ENCODE measurements at places on chromosomes 12 and 14.

DNA sequence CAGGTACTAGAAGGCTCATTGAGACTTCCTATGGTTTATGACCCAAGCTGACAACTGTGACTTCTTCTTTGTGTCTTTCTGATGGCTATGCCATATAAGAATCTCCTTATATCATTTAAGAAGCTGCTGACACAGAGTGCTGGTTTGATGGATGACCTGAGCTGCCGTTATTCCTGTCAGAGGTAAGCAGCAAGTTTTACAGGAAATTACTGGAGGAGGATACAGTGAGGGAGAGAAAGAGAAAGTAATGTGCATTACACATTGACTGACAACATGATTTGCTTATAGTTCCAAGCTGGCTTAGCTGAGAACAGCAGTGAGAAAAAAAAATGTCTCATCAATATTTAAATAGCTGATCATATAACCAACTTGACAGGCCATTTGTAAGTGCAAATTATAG lies 981.4 kb downstream of the FSCB start:
- DNase-seq: no peak

- no peak for DNase-seq
These were observed 878.0 kb upstream of the TMEM132C start for GRCh38 chr12:127388985-127389384.

- DNase-seq: no peak
These were observed 54.0 kb downstream of the CLIP1 start for GRCh38 chr12:122368361-122369073.

- DNase-seq: no peak
These were observed 14.2 kb upstream of the TEX22 start for GRCh38 chr14:105384041-105384557.

GRCh38 chr12:38373784-38374183 lies 57.2 kb downstream of the ALG10B start:
- DNase-seq: no peak

GRCh38 chr12:26744697-26745440 lies 88.1 kb downstream of the ITPR2 start:
- DNase-seq: no peak

DNA sequence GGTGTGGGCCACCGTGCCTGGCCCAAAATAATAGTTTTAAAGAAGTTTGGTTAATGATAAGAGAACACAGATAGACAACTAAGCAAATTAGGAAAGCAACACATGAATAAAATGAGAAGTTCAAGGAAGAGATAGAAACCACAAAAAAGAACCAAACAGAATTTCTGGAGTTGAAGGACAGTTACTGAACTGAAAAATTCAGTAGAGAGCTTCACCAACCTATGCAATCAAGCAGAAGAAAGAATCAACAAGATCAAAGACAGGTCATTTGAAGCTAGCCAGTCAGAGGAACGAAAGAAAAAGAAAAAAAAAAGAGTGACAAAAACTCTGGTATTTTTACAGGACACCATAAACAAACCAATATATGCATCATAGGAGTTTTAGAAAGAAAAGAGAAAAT lies 15.4 kb upstream of the KRT83 start:
- DNase-seq: no peak

GRCh38 chr12:76020281-76020680 lies 11.3 kb downstream of the PHLDA1 start:
- DNase-seq: peak; percentile 55

DNA sequence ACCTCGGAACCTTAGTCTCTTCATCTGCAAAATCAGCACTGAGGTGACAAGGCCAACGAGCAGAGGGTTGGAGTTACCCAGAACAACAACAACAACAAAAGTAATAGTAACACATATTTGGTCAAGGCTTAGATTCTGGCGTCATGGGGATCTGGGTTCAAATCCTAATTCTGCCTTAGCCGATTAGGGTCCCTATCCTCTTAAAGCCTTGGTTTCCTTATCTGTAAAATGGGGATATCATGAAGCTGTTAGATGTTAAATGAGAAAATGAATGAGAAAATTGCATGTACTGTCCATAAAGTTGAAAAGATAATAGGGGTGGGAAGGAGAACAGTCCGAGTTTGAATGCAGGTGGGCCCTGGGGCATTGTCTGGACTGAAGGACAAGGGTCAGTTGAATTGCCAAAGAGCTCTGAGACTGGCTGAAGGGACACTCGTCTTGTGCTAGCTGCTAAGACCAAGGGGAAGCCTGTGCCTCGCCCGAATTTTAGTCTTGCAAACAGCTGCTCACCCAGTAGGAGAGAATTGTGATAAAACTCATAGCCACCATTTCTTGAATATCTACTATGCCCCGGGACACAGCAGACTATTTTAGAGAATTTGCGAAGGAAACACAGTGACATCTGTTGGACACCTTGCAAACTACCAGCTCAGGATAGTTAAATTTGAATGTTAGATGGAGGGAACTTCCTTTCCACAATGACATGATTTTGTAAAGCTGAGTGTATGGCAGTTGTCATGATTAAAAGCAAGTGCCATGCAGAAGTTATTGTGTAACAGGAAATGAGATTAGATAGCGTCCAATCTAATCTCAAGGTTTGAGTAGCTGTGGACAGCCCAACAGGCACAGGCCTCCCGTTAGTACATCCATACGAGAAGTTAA lies 6.8 kb upstream of the HNF1A start:
- no peak for DNase-seq

GRCh38 chr12:109651596-109651995 lies 62.0 kb upstream of the FAM222A start:
- no peak for DNase-seq

- DNase-seq: no peak
These were observed 164.9 kb downstream of the DYRK2 start for GRCh38 chr12:67813456-67813904.

DNA sequence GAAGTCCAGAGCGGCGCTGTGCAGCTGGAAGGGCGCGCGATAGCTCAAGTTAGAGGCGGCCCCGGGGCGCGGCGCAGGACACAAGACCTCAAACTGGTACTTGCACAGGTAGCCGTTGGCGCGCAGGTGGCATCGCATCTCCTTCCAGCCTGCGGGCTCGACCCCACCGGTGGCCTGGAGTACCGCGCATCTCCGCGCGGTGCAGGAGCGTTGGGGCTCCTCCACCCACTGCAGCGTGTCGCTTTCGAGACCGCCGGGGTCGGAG lies 553 bp downstream of the CLEC14A start:
- DNase-seq: no peak

GRCh38 chr14:38536376-38537038 lies 280.6 kb upstream of the CLEC14A start:
- DNase-seq: no peak

DNA sequence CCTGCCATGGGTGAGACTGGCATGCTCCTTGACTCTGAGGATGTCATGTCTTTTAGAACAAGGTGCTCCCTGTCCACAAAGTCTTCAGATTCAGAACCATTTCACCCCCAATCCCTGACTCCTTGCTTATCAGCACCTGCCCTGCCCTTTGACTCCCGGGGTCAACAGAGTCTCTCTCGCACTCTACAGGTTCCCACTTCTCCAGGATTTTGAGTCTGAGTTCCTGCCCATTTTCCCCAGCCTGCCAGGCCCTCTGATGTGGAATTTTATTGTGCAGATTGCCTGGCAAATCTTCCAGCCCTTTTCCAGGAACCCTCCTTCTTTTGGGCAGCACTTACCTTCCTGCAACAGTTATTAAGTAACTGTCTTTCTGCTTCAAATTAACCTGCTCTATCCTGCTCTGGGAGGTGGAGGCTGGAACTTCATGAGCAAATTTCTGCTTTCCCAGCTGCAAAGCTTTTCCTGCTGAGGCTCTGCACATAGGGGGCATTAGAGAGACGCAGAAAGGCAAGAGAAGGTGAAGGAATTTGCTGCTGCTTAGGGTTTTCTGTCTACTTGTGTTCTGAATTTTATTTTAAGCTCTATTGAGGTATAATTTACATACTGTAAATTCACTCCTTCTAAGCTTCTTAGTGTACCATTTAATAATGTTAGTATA lies 259.1 kb downstream of the PCNX1 start:
- no peak for DNase-seq

GRCh38 chr12:49105504-49106084 lies 5.1 kb downstream of the LMBR1L start:
- no peak for DNase-seq

DNA sequence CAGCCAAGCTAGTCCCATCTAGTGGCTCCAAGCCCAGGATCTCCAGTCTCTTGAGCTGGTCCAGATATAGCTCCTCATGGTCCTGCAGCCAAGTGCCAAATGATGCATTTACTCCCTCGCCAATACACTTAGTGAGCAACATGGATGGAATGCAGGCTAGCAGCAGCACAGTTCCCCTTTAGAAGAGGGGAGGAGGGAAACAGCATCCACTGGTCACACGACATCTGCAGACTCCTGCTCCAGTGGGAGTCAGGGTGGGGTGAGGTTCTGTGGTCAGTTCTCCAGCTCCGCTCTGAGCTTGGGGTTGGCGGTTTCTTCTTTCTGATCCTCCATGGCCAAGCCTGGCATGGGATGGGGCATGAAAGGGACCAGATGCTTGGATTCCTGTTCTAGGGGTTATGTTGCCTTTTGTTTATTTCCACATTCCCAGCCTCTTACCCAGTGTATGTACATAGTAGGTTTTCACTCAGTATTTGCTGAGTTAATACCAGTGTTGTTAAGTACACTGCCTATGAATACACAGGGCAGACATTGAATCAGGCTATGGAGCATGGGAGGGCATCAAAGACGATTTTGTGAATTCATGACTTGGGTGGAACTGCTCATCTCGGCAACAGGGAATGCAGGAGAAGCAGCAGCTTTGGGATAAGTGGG lies 57.3 kb downstream of the GALNT16 start:
- DNase-seq: no peak

- no peak for DNase-seq
These were observed 95.7 kb upstream of the SOX5 start for GRCh38 chr12:24044941-24045703.

DNA sequence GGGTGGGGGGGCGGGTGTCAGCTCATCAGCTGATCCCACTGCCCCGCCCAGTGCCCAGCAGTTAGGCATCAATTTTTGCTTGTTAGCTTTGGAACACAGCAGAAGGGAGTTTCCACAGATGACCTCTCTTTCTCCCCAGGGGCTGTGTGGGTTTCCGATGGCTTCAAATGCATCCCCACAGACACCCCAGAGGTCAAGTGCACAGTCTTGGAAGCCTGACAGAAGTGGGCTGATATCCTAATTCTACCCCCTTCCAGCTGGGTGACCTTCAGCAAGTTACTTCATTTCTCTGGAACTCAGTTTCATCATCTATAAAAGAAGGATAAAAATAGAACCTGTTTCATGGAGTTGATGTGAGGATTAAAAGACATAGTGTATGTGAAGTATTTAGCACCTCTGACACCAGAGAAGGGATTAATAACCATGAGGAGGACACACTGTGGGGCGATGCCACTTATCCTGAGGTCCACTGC lies 22.0 kb downstream of the TTC9 start:
- no peak for DNase-seq

DNA sequence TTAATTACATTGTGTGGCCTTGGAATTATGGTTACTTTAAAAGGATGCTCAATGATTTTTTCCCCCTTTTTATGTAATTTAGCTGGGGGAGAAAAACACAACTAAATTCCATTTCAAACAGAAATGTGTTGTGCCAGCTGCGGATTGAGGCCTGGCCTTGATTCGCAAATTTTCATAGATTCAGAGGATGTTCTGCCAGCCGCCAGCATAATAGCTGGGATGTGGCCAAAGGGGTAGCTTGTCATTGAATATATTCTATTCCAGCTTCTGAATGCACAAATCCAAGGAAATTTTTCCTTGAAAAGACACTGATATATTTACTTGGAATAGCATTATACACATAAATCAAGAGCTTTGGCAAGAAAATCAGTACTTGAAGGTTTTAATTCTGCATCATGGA lies 43.7 kb downstream of the TRHDE start:
- no peak for DNase-seq

DNA sequence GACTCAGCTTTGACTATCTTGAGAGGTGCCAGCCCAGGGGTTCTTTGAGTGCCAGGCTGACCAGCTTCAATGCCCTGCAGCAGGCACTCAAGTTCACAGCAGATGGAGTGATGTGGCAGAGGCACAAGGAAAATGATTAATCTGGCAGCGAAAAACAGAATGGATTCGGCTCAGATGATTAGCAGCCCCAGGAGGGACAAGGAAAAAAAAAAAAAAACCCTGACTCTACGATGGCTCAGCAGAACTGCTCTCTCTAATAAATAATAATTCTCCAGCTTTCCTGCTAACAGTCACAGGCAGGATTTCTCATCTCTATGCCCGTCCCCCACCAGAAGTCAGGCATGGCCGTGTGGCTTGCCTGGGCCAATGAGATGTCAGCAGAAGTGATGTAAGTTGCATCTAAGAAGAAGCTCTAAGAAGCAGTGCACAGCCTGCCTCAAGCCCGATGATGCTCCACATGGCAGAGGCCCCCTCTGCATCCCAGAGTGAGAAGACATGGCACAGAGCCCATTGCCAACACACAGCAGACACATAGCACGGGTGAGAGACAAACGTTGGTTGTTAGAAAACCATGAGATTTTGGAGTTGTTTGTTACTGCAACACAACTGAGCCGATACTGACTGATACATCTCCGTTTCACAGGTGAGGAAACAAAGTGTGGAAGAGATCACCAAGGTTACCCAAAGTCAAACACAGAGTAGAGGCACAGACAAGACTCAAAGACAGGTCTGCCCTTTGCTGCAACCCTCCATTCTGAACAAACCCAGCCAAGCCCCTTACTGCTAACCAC lies 111.0 kb downstream of the SCARB1 start:
- DNase-seq: no peak

DNA sequence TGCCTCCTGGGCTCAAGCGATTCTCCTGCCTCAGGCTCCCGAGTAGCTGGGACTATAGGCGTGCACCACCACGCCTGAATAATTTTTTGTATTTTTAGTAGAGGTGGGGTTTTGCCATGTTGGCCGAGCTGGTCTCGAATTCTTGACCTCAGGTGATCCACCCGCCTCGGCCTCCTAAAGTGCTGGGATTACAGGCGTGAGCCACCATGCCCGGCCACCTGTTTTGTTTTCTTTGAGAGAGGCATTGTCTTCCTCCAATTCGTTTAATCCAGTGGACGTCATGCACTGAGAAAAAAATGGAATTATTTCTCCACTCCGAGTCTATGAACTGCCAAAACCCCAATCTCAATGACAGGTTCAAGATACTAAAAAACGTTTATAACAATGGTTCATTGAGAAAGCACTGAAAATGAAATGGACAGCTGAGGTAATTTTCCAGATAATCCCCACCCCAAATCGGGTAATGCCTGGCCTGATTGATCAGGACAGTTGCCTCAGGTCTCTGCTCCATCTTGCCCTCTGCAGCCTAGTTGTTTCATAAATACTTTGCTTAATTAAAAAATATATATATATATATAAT lies 132.7 kb upstream of the PARP11 start:
- DNase-seq: no peak

GRCh38 chr12:92046557-92047392 lies 98.9 kb downstream of the BTG1 start:
- DNase-seq: no peak

DNA sequence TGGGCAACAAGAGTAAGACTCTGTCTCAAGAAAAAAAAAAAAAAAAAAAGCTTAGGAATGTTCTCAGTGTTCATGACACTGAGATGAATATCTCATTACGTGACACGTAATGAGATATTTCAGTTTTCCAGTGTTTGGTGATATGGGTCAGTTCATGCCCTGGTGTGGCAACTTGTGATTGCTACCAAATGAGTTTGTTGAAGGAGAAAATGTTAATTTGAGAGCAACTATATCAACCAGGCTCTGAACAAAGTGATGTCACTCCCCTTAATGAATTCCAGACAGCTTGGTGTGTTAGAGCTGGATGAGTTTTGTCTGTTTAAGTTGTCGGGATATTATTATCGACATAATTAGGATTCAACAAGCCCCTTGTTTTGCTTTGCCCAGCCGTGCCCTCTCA lies 211.7 kb downstream of the DPF3 start:
- DNase-seq: no peak

Measured in activated CD4-positive, alpha-beta T cell treated with anti-CD3 and anti-CD28 coated beads for 24 hours (primary cell).